ENCODE measurements at places on chromosomes 2 and 18.

GRCh38 chr2:178114462-178114861 is 2.2 kb downstream of the RBM45 start:
- DNase-seq = no peak

- DNase-seq = no peak
Measured at GRCh38 chr2:48651158-48651790, 33.6 kb downstream of the GTF2A1L start.

DNA sequence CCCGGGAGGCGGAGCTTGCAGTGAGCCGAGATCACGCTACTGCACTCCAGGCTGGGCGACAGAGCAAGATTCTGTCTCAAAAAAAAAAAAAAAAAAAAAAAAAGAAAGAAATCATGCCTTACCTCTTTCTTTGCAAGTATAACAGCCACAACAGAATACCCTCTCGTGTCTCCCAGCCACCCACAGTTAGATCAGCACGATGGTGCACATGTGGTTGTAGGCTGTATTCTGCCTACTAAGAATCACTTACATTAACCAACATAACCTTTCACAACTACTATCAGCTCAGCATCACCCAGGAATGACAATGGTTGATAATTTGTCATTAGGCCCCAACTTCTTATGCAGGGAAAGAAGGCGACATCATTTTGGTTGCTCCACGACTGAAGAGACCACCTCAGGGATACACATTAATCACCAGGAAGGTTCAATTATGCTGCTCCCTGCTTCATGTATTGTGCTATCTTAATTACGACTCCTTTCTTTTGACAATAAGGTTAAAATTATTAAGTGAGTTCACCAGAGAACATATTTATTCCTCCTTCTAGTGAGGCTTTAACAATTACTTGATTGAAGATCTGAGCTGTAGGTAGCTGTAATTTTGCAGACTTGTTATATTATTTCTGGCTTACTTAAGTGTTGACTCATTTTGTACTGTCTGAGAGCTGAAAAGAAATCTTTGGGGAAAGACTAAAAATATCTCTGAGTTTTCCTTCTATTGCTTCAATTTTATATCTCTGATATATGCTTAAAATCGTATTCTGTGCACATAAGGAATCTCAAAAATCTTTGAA is 120.1 kb downstream of the LRP1B start:
- no peak for DNase-seq

DNA sequence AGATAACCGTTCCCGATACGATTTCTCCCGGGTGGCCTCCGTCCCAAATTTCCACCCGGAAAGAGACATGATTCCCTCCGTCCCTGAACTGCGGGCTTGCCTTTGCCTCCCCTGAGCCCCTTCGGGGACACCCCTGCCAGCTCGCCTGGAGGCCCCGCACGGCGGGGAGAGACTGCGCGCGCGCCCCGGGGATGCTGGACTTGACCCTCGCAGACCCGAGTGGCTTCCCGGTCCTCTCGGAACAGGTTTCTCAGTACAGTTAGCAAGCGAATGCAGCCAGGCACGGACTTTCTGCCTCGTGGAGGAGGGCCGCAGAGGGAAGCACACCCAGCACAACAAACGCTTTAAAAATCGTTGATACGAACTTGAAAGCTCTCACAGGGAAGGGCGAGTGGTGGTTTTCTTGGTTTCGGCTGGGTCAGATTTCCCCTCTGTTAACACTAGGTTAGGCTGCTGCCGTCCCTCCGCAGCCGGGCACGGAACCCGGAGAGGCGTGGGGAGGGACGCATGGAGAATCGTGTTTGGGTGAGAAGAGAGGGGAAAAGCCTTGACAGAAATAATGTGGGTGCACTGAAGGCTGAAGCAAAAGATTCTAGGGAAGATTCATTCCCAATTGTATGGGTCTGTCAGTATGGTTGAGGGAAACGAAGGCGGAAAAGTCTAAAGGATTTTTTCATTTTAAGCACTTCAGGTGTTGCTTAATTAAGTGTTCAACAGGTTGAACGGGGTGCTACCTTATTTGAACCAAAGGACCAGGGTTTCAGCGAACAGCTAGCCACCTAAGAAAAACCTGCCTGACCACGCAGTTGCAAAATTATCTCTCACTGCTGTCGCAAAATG is 916 bp downstream of the TNFRSF11A start:
- peak; percentile 2 for DNase-seq

DNA sequence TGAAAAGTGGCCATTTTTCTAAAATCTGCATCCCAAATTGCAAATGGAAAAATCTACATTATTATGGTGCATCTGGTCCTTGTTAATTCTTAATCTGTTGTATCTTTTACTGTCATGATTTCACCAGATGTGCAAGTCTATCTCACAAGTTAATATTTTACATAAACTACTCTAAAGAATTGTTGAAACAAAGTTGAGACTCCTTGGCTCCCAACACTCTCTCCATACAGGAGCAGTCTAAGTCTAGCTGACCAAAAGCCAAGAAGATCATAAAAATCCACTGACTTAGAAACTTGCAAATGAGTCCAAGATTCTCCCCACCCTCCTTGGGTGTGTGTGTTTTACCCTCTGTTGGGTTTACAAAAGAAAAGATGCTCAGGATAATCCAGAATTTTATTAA is 85.1 kb downstream of the NCKAP5 start:
- DNase-seq = no peak

DNA sequence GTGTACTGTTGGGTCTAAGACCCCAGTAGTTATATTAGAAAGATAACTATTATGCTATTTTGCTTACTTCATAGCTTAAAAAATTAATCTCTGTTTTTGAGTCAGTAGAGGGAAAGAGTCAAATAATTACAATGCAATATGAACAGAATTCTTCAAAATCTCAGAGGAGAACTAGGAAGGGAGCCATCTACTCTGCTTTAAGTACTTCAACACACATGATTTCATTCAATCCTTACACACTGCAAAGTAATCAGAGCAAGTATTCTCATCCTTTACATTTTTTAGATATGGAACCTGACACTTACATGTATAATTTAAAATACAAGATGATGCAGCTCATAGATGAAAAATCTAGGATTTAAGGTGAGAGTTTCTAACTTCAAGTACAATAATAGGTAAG is 27.7 kb downstream of the COL5A2 start:
- DNase-seq = no peak

DNA sequence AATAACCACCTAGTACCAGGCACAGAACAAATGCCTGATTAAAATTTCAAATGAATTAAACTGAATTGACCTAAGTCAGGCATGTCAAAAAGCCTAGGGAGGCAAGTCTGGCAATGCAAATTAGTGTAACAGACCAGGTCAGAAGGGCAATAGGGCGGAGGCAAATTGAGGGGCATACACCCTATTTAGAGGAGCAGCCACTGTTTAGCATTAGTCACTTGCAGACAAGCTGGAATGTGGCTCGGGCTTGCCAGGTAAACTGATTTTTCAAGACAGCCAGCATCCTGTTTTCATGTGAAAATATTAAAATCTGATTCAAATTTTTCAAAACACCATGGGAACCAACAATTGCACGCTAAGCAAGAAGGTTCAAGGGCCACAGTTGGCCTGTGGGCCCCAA is 160.3 kb downstream of the EN1 start:
- DNase-seq = no peak

DNA sequence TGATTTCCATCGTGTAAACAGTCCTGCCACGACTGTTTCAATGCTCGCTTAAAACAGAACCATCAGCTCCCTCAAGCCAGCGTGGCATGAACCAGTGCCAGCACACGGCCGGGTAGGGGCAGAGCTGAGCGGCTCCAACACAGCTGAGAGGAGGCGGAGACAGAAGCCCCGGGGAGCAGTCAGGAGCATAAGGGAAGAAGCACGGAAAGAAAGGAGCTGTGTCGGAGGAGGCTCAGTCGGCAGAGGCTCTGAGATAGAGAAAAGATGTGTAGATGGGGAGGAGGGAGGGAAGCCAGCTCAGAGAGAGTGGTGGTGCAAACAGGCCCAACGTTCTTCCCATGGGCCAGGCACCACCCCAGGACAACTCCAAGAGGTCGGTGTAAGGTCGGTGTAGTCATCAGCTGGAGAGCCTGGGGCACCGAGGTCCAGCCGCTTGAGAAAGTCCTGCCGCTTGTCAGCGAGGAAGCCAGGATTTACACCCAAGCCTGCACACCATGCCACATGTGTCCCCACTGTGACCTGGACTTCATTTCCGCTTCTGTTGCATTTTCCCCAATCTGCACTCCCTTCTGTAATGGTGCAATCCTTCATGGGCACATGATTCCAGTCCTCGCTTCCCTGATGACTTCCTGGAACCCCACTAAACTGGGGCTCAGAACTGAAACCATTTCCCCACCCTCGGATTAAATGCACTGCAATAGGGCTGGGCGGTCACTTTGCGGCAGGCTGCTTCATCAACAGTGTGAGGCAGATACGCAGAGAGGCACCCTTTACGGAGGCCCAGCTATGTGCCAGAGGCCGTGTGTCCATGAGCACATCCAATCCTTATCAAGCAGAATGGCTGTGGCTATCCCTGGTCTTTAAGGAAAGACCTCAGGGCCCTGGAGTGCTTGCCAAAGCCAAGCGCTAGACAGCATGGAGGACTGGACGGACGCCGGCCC is 43.5 kb downstream of the CYP27C1 start:
- no peak for DNase-seq

DNA sequence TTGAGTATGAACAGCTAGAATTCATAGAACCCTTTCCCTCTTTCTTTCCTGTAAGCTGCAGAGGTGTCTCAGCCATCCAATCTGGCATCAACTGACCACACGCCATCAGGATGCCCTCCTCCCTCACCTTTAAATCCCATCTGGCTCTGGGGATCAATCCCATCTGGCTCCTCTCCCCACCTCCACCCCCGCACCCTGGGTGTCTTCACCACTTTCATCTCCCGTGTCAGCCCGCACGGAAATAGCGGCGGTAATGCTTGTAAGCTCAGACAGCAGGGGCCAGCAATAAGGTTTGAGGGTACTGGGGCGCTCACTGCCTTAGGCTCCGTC is 508 bp upstream of the TUBA4B start:
- peak; percentile 35 for DNase-seq

Data from SW480 (cell line).